ENCODE measurements at places on chromosomes 6 and 20.

DNA sequence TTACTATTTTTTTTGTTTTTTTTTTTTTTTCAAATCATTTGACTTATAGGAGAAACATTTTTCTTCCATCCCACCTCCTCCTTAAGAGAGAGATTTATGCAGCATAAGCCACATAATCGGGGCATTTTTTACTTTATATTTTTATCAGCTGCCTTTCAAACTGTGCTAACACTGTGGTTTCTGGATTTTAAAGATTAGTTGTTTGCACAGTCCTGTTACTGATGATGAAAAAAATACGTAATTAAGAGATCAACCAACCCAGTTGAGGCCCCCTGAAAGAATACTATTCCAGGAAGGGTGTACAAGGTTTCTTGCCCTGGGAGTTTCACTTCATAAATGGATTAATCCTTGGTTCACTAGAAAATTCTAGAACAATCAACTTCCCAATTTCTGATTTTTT is 68.3 kb downstream of the MMS22L start:
- DNase-seq, result no peak

DNA sequence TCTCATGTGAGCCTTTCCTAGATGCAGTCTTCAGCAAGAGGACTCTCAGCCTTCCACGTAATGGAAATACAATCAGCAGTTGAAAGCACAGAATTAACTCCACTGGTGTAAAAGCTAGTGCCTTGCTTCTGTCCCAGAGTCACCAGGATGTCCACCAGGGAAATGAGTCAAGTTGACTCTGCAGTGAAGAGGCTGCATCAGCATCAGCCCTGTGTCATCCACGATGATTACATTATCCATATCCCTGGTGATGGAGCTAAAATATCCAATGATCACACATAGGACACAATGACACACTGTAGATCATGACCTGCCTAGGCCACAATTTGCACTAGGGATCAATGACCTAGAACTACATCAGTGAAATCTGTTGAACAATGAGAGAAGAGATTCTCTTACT is 262.4 kb downstream of the ERMARD start:
- no peak for DNase-seq

DNA sequence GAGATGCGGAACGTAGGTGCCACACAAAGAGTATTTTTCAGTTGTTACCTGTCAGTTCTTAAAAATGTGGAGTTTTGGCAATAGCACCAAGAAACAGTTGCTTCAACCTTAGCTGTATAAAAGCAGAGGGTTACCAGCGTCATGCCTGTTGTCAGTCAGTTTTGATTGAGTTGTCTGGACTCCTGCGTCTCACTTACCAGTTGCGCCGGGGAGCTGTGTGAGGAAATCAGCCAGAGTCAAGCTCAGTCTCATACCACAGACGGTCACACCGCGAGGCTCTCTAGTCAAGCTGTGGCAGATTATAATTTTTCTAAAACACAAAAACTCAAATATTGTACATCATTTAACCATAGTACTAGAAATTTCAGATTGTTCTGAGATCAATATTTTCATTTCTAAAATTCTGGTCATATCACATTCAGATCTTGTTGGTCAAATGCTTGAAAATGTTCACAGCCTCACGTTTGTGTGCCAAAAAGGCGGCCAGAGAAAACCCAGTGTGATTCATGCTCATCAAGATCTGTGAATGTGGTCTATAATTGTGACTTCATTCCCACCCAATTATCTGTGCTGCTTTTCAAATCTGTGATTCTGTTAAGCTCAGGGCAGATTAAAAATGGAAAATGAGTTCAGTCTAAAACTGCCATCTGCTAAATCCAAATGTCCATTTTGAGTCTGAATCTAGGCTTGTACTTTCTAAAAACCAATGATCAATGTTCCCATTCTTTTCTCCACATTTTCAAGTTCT is 37.5 kb downstream of the SASH1 start:
- DNase-seq, result no peak

- DNase-seq, result no peak
Observed at GRCh38 chr20:11217326-11218172, 543.8 kb upstream of the JAG1 start.

DNA sequence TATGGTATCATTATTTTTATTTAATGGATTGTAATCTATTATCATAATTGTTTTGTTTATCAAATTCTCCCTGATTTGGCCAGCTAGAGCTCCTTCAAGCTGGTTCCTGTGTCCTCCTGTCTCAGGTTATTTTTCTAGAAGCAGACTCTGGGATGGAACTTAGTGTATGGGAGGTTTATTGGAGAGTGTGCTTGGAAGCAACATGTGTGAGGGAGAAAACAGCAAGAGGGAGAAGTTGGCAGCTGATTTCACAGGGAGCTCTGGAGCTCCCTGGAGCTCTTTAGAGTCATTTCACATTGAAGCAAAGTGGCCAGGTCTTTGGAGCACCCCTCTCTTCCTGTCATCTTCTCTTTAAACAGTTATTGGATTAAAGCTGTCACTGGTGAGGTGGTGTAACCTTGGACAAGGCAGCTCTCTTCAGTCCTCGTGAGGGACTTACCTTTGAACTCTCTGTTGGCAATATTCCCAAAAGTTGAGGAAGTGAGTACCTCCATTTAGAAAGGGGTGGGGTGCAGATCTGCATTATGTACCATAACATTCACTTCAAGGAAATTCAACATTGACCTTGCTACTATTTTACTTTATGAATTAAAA is 103.6 kb downstream of the PHF3 start:
- DNase-seq, result no peak

DNA sequence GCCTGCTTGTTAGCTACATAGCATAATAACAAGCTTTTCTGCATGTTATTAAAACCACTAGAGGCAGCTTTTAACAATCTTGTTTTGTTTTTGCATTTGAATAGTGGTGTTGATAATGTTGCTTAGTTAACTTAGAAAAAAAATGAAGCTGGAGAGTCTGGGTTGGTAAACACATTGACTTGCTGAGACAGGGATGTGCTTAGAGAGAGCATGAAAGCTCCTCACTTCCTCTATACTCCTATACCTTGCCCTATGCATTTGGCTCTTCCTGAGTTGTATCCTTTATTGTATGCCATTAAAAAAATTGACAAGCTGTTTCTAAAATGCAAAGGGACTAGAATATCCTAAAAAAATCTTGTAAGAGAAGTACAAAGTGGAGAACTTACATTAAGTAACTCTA is 13.6 kb downstream of the FAM83B start:
- no peak for DNase-seq

DNA sequence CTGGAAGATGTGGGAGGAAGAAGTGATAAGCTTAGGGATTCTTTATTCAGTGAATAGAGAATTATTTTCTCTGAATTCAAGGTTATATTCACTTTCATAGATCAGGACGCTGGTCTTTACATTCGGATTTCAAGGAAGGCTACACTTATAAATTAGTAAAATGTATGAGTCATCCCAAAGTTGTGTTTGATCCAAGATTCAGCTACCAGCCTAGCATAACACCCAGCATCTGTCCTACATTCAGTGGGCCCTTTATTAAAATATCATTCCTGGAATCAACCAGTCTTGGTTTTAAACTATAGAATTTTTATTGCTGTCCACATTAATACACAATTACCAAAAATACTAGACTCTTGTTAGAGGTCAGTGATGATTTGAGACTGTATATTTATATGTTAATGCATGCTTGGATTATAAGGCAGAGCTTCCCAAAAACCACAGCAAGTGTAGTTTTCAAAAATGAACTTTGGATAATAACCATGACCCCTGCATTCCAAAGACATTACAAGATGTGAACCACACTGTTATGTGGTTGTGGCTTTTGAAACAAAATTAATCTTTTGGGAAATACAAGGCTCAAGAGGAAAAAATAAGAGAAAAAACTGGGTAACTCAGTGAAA is 210.7 kb upstream of the CNR1 start:
- no peak for DNase-seq

GRCh38 chr6:154488802-154489437 is 21.6 kb downstream of the CNKSR3 start:
- no peak for DNase-seq

DNA sequence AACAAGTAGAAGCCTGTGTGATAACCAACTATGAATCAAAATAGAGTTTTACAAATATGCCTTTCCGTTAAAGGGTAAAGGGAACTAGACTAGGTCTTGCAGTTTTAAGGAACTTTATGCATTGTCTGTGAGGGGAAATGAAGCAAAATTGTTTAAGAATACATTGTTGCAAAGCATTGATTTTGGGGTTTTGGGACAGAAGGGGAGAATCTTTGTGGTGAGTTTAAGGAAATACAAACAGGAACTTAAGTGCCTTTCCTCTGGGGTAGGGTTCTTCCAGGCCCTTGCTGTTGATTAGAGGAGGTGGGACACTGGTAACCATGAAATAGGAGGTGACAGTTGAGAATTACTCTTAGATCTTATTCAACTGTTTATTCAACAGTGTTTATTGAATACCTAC is 4.7 kb downstream of the MAPK14 start:
- no peak for DNase-seq

DNA sequence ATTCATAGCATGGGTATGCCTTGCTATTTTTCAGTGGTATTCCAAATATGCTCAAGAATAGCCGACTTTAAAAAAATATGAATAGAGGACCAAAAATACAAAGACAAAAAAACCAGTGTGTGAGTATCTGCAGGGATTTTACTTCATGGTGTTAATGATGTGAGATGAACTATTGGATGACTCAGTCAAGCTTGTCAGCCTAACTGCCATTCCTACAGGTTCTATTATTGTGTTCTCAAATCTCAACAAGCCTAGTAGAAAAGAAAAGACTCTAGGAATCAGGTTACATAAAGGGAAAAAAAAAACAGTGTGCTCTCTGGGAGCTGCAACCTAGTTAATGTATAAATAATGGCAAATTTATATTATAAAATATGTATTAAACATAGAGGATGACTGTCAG is 588.4 kb upstream of the BTBD3 start:
- no peak for DNase-seq
